ENCODE measurements at places on chromosomes 1 and 21.

- DNase-seq: peak; percentile 65
Observed at GRCh38 chr1:156053768-156054499, at the start of gene UBQLN4. TSS of gene UBQLN4 (minus strand) at chr1:156053798. CDS start at chr1:156053701, 97 bp downstream.

GRCh38 chr1:67732750-67733151, 47.8 kb downstream of the GADD45A start:
- no peak for DNase-seq

- DNase-seq: no peak
Observed at GRCh38 chr1:60878323-60878722, 204.0 kb upstream of the NFIA start.

GRCh38 chr1:221712776-221713431, 29.0 kb downstream of the DUSP10 start:
- DNase-seq: peak; percentile 66

DNA sequence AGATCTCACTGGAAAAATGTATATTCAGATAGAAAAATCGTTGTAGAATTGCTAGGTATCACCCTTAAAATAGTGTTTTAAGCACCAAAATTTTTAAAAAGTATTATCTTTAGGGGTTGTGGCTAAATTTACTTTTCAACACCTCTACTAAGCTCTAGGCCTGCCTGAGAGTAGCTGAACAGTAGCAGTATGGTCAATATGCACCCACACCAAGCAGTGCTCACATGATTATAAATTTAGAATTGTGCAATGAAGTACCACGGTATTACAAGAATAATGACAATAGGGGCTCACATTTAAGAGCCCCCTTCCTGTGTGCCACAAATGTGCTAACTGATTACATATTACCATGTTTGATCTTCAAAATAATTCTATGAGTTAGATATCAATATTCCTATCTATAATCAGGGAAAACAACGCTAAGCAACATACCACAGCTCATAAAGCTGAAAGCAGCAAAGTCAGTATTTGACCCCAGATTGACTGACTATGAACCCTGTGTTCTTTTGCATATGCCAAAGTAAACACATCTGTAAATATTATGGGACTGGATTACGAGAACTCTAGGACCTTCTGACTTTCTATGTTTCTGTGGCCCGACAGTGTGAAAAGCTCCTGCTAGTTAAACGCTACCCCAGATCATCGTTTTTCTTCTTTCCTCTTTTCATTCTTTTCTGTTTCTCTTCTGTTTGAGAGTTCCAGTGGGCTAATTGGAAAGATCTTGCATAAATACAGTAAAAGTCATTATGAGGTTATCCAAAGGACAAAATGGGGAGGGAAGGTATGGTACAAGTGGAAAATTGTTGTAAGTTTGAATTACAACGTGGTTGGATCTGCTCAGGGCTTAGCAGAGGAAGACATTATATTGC, 201.1 kb upstream of the C1orf87 start:
- no peak for DNase-seq

GRCh38 chr1:161480381-161481035, 24.7 kb upstream of the FCGR2A start:
- DNase-seq: no peak

- no peak for DNase-seq
Observed at GRCh38 chr21:17866590-17866989, 47.4 kb upstream of the C21orf91 start.

GRCh38 chr1:43481491-43481890, 27.8 kb upstream of the HYI start:
- no peak for DNase-seq

DNA sequence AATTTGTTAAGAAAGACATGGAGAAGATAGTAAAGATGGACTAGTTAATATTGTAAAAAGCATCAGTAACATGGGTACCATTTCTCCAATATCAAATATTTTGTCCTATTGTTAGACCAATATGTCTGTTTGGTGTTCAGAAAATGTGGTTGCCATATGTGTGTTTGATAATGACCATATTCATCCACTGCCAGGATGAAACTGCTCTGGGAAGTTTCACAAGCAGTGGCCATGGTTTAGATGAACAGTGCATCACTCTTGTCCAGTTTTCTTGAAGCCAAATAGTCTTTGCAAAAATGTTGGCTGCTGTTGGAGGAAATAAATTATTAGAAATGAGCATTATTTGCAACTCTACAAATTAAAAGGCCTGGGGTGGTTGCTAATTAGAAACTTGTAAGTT, 333.8 kb downstream of the NUF2 start:
- DNase-seq: no peak

DNA sequence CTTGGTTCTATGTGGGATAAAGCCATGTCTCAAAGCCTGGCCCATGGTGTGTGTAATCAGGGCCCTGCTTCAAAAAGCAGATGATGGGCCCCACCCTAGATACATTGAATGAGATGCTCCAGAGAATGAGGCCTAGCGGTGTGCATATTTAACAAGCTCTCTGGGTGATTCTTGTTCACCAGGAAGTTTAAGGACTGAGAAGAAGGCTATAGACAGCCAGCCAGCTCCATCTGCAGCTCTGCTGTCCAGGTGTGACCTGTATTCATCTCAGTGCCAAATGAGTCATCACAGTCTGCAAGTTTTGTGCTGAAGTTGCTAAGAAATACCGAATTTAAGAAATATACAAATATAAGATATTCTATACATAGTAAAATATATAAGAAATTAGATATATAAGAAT, 182.0 kb upstream of the RUNX1 start:
- no peak for DNase-seq

DNA sequence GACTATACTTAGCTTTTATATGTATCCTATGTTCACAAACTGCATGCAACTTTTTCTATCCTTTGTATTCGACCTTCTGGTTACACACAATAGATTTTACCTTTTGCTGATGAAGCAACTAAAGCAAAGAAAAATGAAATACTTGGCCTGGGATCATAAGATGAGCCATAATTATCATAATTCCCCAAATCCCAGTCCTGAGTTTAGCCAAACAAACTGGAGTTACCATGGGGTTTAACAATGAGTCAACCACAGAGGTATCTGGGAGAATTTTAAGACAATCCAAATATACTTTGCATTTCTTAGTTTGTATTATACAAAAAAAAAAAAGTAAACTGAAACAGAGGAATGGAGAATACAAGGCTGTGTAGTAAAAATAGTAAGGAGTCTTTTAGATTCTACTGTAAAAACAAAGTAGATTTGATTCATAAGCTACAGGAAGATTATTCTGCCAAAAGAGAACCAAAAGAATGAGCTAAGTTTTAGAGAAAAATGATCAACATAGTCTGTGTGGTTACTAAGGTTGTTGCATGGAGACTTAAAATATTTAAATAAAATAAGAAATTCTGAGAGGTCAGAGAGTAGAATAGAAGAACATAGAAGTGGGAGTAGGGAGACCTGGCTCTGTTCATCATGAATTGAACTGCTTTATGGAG, 60.4 kb upstream of the GORAB start:
- DNase-seq: no peak

GRCh38 chr1:84940481-84940880, 47.5 kb upstream of the LPAR3 start:
- no peak for DNase-seq
